Kidney tubule cell (primary cell): ENCODE measurements at places on chromosomes 16 and 17.
A peak's percentile ranks its signal among the peaks of the same experiment; 100 is the strongest.

DNA sequence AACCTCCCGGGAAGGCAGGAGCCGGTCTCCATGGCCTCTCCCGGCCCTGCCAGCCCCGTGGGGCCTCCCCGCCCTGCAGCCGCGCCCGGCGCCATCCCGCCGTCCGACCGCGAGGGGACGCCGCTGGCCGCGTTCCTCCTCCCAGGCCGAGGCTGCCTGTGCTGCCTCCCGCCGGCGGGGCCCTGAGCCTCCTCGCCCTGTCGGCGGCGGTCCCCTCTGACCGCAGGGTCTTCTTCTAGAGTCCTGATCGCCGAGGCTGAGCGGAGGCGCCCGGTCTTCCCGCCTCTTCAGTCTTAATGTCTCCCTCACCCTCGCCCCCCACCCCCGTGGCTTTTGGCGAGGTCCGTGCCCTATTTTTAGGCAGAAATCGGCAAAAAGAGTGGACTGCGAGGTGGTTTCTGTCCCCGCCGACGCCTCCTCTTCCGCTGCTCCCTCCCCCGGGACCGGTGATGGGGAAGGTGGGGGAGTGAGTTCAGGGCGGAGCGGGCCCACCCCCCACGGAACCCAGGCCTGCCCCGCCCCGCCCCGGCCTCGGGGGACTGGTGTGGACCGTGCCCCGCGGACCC is 794 bp upstream of the CPNE7 start:
- DNase-seq, result peak; percentile 68

- no peak for DNase-seq
Observed at GRCh38 chr17:36136439-36136838, 32.8 kb downstream of the CCL4 start.

- peak; percentile 16 for DNase-seq
Observed at GRCh38 chr16:14057878-14058382, 13.2 kb upstream of the MRTFB start.

DNA sequence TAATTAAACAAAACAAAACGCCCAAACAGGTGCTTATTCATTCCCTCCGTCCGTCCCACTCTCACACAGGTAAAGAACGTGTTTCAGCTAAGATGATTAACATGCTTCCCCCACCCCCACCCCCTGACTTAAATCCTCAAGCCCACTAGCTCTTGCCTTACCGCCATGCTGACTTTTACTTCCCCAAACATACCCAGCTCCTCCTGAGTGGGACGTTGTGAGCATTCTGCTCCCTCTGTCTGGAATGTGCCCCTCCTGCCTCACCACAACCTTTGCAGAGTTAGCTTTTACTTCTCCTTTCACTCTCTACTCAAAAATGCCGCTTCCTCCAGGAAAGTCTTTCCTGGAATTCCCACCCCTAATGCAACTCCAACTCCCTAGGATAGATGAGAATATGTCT is 774.0 kb upstream of the RBFOX1 start:
- no peak for DNase-seq

- DNase-seq, result no peak
Observed at GRCh38 chr17:77444984-77445759, 304.4 kb downstream of the SEC14L1 start.

DNA sequence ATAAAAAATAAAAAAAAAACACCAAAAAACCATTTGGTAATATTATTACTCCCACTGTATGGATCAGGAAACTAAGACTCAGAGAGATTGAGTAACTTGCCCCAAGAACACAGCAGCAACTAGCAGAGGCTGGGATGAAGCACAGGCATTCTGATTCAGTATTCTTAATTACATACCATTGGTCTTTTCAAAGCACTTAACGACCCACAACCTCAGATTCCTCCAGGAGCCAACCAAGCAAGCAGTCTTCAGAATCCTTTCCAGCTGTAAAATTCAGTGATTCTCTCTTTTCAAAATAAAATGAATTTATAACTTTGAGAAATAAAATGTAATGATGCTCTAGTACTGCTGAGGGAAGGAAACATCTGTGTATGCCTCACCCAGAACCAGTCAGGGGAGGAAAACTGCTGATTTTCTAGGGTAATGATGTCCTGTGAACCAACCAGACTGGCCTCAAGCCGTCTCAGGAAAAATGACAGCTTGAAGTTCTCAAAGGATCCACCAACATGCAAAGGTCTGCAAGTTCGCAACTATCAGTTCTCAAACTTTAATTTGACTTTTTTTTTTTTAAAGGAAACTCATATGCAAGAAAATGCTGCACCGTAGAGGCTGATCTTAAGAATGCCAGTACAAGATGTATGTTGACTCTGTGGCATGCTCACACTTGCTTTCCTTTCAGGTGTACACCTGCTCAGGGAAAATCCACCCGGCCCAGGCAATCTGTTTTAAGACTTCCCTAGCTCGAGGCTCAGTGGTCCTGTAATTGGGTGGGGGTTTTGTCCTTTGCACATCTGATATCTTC is 9.0 kb downstream of the CUEDC1 start:
- DNase-seq, result peak; percentile 63

DNA sequence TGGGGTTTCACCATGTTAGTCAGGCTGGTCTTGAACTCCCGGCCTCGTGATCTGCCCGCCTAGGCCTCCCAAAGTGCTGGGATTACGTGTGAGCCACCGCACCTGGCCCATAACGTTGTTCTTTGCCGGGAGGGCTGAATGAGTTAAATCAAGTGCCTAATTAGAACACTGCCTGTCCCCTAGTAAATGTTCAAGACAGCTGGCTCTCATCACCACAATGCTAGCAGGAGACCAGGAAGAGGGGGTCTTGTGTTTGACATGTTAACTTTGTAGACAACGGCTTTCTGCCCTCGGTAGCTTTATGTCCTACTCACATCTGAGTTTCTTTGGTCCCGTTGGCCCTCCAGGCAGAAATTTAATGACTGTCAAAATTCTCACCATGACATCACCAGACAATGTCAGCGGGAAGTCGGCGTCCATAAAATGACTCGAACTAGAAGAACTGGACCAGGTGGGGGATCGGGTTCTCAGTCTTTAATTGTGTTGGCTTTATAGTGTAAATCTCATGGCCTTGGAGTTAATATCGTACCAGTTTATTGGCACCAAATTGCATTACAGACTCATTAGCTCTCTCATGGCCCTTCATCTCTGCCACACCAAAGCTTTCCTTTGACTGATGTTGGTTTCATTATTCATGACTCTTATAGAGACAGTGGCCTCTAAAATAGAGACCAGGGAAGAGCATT is 11.4 kb upstream of the ITPRIPL2 start:
- peak; percentile 28 for DNase-seq

DNA sequence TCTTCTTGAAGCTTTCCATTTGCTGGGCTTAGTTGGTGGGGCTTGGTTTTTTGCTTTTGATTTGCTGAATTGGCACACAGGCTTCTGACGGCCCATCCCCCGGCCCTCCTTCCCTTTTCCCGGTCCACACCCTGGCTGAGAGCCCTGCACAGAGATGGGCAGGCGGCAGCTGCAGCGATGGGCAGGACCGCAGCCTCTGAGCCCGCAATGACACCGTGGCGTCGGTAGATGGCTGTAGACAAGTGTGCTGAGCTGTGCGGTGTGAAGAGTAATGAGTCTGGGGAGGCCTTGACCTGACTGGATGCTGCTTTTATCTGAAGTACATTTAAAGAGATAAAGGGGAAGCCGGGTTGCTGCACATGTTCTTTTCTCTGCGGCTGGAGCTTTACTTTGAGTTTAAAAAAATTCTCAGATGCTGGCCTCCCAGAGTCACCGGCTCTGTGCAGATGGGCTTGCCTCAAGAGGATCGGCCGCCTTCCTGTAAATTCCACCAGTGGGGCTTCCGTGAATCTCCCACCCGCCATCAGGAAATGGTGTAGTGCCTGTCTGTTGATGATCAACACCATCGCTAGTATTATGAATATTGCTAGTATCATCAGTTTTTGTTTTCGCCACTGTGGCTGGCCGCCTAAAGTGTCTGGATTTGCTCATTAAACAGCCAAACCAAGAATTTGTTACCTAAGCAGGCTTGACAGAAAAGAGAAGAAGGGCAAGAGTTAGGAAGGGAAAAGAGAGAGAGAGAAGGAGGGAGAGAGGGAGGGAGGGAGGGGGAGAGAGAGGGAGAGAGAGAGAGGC is 245.6 kb upstream of the RBFOX1 start:
- peak; percentile 27 for DNase-seq

DNA sequence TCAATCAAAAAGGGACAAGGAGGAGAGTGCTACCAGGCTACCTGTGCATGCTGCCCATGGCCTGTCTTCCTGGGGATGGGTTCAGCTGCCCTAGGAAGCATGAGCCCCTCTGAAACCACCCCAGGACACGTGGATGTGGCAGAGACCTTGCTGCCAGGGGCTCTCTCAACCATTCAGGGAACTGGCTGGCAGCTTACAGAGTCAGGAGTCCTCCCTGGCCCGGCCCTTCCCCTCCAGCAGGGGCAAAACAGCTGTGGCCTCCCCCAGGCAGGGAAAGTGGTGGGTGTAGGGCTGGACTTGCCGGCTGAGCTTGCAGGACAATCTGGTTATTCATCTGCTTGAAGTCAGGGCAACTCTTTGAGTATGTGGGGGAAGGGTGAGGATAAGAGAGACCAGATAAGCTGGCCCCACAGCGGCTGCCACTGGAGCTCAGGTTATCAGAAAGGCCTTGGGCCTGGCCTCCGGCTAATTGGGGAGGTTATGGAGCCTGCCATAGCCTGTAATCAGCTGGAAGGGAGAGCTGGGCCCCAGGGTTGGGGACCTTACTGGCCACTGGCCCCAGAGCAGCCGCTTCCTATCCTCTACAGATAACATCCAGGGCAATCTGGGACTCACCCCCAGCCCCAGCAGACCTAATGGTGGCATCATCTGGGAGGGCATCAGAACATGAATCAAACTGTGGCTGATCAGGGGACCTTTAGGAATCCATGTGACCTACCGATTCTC is 5.6 kb upstream of the TBX2 start:
- DNase-seq, result no peak

DNA sequence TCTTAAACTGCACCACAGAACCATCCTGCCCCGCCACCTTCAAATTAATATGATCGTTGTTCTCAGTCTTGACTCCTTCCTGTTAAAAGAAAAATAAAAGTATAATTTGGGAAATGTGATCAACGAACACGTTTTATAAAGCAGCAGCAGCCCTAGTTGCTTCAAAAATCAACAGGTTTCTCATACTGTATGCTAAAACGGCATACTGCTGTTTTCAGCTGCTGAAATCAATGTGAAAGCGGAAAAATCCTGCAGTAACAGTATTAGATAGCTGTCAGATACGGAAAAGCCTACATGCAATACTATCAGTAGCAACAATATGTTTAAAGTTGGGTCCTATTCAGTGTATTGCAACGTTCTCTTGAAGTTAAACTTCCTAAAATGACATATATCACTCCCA is 1.6 kb downstream of the SUMO2 start:
- DNase-seq, result no peak

DNA sequence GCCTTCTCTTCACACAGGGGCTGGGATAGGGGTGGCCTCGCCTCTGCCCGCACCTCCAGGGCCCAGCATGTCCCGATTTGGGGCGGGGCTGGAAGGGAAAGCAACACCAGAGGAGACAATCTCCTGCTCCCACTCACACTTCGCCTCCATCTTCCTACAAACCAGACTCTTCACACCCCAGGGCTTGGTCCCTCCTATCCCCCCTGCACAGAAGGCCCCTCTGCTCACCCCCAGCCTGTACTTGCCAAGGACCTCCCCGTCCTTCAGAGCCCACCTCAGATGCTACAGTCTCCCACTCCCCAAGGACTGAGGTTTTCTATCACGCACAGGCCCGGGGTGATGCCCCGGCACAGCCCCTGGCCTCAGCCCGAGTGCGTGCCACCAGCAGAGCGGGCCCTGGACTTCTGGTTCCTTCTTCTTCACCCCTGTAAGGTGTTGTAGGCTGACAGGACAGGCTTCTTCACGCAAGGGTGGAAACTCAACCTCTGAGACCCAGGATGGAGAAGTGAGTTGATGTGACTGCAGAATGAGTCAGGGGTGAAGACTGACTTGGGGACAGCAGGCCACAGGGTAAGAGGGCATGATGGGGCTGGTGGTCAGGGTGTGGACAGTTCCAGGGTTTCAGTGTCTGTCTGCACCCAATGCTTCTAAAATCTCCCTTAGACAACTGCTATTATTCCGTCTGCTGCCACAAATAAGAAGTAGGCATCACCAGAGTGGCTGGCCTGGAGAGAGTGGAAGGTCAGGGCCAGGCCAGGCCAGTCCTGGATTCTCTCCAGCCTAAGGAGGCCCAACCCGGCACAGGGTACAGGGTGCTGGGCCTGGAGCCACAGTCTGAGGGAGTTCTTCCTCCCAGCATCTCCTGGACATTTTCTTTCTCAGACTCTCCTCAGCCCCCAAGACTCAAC is 2.5 kb downstream of the ITGAE start:
- peak; percentile 69 for DNase-seq

DNA sequence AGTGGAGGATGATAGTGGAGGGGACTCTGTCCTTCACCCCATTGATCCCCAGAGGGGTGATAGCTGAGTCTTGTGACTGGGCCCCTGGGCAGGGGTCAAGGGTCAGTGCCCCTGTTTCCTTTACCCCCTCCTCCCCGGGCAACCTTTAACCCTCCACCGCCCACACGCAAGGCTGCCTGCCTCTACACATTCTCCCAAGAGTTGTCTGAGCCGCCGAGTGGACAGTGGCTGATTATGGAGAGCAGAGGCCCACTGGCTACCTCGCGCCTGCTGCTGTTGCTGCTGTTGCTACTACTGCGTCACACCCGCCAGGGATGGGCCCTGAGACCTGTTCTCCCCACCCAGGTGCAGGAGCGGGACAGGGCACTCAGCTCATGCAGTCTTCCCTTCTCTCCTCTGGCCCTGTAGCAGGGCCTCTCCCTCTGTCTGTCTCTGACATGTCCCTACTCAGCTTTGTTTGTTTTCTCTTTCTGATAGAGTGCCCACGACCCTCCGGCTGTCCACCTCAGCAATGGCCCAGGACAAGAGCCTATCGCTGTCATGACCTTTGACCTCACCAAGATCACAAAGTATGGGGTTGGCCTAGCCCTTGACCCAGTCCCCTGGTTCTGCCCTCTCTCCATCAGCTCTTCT is at the start of gene SHBG:
TSS of gene SHBG (plus strand) at position 197 of the 633 bp plus-strand sequence. CDS start at position 235, 38 bp downstream.
- DNase-seq, result no peak
